ENCODE measurements at places on chromosomes 7 and 10.

DNA sequence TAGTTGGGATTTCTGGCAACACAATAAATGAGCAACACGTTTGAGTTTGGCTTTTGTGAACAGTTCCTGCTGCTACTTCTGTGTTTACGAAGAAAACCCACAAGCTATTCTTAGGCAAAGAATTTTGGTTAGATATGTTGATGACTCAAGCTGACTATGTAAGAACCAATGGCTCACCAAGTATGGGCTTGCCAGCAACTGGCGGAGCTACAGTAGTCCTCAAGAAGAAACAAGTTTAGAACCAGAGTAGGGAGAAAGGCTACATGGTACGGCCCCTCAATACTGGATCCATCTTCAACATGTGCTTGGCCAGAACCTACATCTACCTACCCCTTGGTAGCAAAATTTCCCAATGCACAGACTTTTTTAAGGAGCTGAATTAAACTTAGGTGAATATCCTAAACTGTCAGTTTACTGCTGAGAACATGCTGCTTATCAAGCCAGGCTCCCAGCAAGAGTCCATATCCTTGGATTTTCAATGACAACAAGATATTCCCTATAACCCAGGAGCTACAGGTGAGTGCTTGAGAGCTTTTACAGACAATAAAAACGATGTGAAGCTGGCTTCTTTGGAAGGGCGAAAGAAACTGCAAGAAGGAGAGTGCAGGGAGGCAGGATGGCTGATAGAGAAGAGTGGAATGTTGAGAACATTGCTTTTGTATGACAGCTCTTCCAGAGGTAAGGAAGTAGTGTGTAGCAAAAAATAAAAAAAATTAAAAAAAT lies 74.3 kb upstream of the ASAH2 start:
- DNase-seq, result peak; percentile 12

GRCh38 chr10:101174319-101174718 lies 43.2 kb downstream of the TLX1 start:
- no peak for DNase-seq

- DNase-seq, result no peak
Measured at GRCh38 chr7:40808378-40808942, 673.7 kb downstream of the SUGCT start.

GRCh38 chr7:88600695-88601094 lies 158.8 kb upstream of the ZNF804B start:
- no peak for DNase-seq

- DNase-seq, result no peak
Measured at GRCh38 chr7:18495412-18496340, at the start of gene HDAC9. Gene HDAC9, plus strand, starts transcription at chr7:18495749. Its CDS starts 554 bp downstream, at chr7:18496303.

GRCh38 chr10:104262055-104262454 lies 6.9 kb upstream of the GSTO2 start:
- no peak for DNase-seq

GRCh38 chr10:117431160-117431559 lies 55.9 kb upstream of the PDZD8 start:
- no peak for DNase-seq

DNA sequence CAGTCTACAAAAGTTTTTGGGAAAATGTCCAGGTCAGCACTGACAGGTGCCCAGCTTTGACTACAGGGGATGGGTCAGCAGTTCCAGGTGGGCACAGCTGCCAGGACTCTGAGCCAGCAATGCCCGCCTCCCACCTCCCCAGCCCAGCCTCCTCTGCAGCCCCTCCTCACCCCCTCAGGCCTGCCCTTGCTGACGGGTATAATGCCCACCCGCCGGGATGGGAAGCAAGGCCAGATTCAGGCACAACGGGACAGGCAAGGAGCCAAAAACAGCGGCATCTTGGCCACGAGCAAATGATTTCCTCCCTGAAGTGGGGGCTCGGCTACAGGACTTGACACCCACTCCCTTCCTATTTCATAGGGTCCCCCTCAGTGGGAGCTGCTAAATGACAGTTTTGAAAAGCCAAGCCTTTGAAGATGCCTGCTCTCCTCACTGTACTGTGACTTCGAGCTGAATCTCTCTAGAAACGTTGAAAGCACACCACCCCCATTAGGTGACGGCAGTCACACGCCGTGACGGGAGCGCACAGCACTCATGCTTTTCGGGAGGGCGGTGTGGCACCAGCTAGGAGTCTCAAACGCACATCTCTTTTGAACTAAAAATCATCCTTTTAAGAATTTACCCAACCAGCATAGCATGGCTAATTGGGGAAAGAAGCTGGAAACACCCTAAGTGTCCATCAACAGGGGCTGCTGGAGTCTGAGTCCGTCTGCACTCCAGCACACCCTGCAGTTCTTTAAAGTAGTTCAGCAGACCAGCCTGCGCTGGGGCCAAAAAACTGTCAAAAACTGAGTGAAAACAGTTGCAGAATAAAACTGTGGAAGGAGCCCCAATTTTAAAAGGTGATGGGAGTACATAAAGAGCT lies 29.6 kb downstream of the MAD1L1 start:
- DNase-seq, result no peak

DNA sequence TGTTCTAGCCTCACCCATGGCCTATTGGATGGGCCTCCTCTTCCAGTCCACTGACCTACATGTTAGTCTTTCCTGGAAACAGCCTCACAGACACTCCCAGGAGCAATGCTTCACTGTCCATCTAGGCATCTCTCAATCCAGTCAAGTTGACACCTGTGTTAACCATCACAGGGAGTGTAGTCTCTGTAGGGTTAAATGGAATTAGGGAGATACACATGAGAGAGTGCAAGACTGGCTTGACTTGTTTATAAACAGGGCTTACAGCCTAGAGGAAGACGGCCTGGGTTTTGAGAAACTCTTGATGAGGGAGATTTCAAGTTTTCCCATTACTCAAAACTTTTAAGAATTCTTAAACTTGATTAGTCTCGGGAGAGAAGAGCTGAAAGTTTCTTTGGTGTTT lies 18.9 kb upstream of the PRSS37 start:
- no peak for DNase-seq

GRCh38 chr7:91852263-91852741 lies 28.2 kb downstream of the MTERF1 start:
- no peak for DNase-seq

DNA sequence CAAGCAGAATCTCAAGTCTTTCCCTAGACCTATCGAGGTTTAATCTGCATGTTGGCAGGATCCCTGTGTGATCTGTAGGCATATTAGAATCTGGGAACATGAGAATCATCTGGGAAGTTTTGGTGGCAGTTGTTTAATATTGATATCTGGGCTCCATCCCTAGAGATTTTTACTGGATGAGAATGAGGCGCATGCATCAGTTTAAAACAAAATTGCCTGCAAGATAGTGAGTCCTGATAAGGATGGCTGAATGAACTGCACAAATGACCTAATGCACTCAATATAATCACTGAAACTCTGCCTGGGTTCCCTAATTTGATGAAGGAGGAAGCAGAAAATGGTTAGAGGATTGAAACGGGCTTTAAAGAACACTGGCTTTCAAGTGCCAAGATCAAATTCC lies 218.0 kb downstream of the FGFR2 start:
- DNase-seq, result no peak

DNA sequence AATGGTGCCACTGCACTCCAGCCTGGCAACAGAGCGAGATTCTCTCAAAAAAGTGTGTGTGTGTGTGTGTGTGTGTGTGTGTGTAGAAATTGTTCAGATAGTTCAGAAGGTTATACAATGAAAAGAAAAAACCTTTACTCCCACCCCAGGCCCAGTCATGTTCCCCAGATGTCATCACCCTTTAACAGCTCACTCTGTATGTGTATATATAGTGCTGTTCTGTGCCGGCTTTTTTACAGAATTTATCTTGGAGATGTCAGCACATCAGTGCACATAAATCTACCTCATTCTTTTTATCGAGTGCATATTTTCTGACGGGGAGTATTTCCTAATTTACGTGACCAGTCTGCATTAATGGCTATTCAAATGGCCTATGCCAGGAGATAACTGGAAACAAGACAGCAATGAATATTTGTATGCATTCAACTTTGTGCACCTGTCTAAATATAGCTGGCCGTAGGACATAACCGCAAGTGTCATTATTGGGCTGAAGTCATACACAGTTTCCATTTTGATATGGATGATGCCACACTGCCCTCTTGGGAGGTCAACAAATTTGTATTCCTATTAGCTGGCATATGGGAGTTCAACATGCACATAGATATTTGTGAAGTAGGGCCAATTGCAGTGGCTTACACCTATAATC lies 11.7 kb downstream of the NIPSNAP2 start:
- DNase-seq, result no peak

- DNase-seq, result no peak
Measured at GRCh38 chr10:58106211-58107035, 161.3 kb downstream of the IPMK start.

- no peak for DNase-seq
Measured at GRCh38 chr10:115084277-115084850, 8.8 kb upstream of the ATRNL1 start.

- no peak for DNase-seq
Measured at GRCh38 chr7:149020483-149020882, 7.8 kb downstream of the PDIA4 start.

GRCh38 chr7:137647905-137648565 lies 198.7 kb downstream of the DGKI start:
- no peak for DNase-seq

DNA sequence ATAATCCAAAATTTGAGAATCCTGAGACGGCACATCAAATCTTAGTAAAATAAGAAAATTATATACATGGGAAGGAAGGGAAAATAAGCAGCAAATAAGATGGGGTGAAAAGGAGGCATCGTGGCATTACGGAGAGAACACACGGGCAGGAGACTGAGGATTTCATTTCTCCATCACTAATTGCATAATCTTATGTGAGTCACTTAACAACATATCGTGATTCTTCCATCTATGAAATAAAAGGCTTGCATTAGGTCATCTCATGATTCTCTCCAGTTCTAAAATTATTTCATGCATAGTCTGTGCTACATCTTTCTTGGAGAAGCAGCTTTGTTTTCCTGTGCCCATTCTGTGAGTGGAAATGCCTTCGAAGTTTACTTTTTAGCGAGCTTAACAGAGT lies 288.7 kb downstream of the LRMDA start:
- no peak for DNase-seq

- no peak for DNase-seq
Measured at GRCh38 chr10:43042503-43043341, 34.1 kb upstream of the RET start.

DNA sequence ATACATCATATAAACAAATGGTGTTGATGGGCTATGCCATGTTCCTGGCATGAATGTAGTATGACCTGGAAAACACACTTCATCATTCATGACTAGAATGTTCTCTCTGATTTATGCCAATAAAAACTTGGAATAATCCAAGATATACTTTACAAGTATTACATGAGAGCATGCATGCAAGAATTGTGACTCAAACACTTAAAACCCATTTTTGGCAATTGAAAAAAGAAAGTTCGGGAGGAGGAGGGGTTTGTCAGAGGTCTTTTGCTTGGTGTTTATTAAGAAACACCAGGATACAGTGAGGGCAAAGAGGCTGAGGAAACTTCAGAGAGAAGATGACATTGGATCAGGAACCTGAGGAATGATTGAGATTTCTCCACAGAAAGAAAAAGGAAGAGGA lies 10.2 kb upstream of the CUL1 start:
- no peak for DNase-seq

DNA sequence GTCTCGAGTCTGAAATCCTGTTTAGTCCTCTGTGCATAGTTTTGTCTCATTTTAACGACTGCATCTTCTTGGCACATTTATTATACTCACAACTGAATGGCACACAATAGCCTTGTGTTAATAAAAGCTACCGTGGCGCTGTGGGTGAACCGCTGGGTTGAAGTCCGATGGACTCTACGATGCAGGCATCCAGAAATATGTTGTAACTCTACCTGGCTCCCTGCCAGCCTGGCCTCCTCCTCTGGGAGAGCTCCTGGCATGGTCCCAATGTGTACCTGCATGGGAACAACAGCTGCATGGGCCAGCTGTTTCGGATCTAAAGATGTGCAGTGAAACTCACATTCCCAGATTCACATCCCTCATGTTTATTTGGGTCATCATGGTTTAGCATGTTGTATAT lies 3.7 kb upstream of the DPYSL4 start:
- DNase-seq, result no peak

- no peak for DNase-seq
Measured at GRCh38 chr10:79179164-79179956, 110.6 kb downstream of the ZMIZ1 start.

- no peak for DNase-seq
Measured at GRCh38 chr7:4084271-4084670, 597.8 kb upstream of the FOXK1 start.

DNA sequence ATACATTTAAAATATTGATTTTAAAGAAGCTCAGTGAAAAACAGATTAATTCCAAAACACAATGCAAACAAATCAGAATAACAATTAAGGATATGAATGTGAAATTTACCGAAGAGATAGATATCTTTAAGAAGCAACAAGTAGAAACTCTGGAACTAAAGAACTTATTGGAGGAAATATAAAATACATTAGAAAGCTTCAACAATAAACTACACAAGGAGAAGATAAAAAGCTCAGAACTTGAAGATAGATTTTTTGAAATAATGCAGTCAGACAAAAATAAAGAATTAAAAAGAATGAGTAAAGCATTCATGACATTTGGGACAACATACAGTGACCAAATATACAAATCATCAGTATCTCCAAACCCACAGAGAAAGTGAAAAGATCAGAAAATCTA lies 43.2 kb downstream of the HIBADH start:
- DNase-seq, result no peak

- DNase-seq, result no peak
Measured at GRCh38 chr10:103663802-103664201, 170.3 kb downstream of the NEURL1 start.

DNA sequence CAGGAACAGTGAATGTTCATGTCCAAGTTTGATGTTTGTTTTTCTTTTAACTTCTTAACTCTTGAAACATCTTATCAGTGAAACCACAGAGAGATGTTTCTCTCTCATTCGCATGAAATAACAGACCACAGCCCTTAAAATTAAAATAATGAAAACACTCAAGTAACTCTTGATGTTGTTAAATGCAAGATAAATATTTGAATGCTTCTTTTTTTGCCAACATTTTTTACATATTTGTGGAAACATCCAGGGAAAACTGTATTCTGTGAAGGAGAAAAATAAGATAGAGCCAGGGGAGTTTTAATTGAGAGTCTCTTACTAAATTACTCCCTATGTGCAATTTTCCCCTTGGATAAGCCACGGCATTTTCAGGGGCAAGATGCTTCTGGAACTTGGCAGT lies 361.8 kb upstream of the MGMT start:
- no peak for DNase-seq

GRCh38 chr7:147089051-147089461 lies 972.5 kb downstream of the CNTNAP2 start:
- DNase-seq, result no peak

- DNase-seq, result no peak
Measured at GRCh38 chr10:12890958-12891357, 110.6 kb downstream of the CCDC3 start.

- DNase-seq, result no peak
Measured at GRCh38 chr7:27164367-27165088, 809 bp downstream of the HOXA9 start.

- DNase-seq, result no peak
Measured at GRCh38 chr10:64573623-64574325, 1052.6 kb downstream of the REEP3 start.
